ENCODE measurements at places on chromosomes 16 and 17.

GRCh38 chr17:63095459-63095858 lies 129.4 kb downstream of the TANC2 start:
- DNase-seq = no peak

- DNase-seq = no peak
Observed at GRCh38 chr17:19334331-19334730, 28.2 kb downstream of the B9D1 start.

- DNase-seq = no peak
Observed at GRCh38 chr16:50862818-50863643, 121.1 kb downstream of the CYLD start.

DNA sequence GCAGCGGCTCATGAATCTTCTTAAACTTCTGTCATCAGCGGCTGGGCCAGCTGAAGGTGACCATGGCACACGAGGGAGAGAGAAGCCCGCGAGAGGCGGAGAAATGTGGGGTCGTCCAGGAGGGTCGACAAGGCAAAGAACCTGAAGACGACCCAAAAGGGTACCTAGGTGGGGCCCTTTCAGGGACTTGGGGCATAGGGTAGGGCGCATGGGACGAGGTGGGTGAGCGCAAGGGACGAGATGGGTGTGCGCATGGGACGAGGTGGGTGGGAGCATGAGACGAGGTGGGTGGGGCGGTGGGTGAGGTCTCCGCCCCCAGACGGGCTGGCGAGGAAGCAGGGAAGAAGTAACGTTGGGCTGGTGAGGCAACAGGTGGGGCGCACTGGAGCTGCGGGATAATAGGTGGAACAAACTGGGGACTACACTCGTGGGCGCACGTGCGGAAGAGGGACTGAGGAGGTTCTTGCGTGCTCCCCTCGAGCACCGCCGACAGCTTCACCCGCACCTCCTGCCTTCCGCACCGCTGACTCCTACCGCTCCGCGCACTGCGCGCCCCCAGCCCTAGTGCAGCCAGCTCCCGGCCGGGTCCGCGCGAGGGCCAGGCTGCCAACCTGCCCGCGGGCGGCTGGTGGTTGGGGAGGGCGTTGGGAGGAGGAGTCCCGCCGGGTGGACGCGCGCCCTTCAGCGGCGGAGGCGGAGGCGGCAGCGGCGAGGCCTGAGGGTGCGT lies 23.2 kb upstream of the CRYM start:
- peak; percentile 17 for DNase-seq

- DNase-seq = no peak
Observed at GRCh38 chr16:79752396-79752795, 151.9 kb upstream of the MAF start.

DNA sequence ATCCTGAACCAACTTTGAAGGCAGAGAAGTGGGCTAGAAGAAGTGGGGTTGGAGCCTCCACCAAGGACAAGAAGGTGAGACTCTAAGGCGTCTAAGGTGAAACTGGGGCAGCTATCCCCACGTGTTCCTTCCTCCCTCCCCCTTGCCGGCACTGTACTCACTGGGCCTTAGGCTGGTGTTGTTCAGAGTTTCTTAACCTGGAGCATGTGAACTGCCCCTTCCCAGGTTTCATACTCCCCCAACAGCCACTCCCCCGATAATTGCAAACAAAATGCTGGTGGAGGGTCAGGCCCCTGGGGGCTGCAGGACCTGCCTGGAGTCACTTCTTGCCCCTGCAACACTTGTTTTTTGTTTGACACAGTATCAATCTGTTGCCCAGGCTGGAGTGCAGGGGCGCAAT lies 7.3 kb upstream of the SOCS3 start:
- no peak for DNase-seq

DNA sequence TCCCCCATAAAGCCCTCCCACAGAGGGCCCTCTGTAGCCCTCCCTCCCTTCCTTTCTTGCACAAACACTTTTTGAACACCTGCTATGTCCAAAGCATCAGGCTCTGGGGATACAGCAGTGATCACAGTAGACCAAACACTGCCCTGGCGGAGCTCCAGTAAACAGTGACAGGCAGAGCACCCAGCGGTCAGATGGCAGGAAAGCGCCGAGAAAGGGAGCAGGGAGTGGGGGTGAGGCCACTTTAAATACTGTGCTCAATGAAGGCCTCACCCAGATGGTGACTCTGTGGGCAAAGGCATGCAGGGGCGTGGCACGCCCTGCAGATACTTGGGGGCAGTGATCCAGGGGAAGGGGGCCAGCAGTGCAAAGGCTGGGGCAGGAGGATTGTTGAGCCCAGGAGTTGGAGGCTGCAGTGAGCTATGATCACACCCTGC lies 7.6 kb downstream of the PRR29 start:
- DNase-seq = no peak

- no peak for DNase-seq
Observed at GRCh38 chr17:21201298-21201595, 12.7 kb downstream of the TMEM11 start.

GRCh38 chr17:7204828-7205461 lies 14.7 kb downstream of the DLG4 start:
- peak; percentile 49 for DNase-seq

DNA sequence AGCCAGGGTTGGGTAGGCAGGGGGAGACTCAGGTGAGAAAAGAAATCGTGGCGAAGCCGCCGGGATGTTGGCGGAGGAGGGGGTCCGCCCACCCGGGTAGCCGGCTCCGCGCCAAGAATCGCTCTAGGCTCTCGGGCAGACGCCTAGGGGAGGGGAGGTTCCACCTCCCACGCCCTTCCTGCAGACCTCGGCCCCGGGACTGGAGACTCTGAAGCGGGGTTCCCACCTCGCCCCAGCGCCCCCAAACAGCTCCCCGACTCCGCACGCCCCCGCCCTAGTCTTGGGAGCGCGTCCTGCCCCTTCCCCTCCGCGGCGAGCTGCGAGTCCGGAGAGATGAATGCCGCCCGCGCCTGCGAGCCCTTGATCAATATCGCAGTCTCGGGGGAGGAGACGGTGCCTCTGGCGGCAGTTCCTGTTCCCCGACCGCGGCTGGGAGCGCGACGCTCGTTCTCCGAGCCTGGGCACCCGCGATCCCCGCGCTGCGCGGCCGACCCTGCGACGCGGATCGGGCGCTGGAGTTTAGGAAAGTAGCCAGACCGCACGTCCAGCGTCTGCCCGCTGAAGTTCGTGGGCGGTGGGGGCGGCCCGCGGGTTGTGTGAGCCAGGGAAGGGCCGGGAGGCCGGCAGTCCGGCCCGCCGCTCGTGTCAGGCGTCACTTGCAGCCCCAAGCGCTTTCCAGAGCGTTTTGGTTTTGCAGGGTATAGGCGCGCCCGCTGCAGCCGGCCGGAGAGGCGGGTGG lies 790 bp downstream of the CRHR1 start:
- DNase-seq = no peak

GRCh38 chr16:81832801-81833547 lies 53.9 kb downstream of the PLCG2 start:
- DNase-seq = no peak

DNA sequence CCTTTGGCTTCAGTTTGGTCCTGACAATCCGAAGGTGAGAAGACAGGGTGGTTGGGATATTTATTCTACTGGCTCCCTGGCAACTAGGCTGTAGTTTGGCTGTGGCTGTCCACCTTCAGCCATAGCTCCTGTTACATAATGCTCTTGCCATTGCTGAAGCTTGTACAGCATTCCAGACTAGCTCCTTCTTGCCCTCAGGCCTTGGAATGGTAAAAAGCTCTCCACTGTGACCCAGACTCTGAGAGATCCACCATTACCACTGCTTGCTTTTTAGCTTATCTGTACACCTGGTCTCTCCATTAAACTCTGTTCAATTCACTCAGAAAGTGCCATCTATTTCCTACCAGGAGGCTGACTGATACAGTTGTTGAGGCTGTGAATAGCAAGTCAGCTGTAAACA lies 231.8 kb upstream of the MON1B start:
- no peak for DNase-seq

GRCh38 chr16:55569025-55569424 lies 2.5 kb downstream of the CAPNS2 start:
- no peak for DNase-seq

DNA sequence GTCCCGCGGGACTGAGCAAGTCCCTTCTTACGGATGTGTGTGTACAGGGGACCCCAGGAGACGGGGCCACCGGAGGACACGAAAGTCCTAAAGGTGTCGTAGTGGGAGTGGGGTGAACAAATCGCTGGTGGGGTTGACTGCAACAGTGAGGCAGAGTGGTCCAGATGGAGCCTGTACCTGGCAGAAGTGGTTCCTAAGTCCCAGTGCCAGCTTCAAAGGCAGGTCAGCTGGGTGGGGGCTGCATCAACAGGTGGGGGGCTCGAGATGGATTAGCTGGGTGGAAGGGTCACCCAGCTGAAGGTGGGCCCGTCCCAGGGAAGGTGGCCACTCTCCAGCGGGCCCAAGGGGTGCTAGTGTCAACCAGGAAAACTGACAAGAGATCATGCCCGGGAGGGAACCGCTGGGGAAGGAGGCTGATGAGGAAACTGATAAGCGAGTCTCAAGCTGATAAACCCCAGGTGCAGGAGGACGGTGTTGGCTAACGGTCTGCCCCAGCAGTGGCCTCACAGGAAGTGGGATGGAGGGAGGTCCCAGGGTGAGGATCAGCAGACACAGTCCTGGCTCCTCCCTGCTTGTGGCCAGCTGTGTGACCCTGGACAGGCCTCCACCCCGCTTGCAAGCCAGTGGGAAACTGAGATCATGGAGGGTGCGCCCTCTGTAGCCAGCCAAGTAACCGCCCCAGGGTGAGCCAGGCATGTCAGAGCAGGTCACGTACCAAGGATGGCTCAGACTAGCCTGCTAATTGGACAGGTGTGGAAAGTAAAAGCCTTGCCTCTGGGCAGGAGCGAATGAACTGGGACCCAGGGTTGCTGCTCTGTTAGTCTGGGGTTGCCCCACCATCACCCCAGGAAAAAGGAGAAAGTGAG lies 1.0 kb downstream of the ORAI3 start:
- DNase-seq = no peak

DNA sequence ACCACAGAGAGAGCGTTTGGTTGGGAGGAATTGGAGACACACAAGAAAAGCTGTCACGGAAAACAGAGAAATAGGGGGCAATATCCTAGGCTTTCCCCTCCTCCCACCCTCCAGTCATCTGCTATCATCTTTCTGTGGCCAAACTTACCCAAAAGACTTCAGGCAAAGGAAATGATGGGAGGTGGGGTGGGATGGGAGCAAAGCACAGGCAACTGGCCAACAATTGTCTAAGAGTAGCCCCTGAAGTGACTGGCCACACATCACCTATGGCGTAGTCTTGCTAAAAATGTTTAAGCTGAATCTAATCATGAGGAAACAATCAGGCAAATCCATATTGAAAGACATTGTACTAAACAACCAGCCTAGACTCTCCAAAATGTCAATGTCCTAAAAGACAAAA lies 46.9 kb upstream of the ALOX12 start:
- DNase-seq = no peak

- DNase-seq = no peak
Observed at GRCh38 chr17:15264542-15264941, 584 bp downstream of the PMP22 start.

- DNase-seq = no peak
Observed at GRCh38 chr16:72409423-72409822, 237.5 kb upstream of the PMFBP1 start.

DNA sequence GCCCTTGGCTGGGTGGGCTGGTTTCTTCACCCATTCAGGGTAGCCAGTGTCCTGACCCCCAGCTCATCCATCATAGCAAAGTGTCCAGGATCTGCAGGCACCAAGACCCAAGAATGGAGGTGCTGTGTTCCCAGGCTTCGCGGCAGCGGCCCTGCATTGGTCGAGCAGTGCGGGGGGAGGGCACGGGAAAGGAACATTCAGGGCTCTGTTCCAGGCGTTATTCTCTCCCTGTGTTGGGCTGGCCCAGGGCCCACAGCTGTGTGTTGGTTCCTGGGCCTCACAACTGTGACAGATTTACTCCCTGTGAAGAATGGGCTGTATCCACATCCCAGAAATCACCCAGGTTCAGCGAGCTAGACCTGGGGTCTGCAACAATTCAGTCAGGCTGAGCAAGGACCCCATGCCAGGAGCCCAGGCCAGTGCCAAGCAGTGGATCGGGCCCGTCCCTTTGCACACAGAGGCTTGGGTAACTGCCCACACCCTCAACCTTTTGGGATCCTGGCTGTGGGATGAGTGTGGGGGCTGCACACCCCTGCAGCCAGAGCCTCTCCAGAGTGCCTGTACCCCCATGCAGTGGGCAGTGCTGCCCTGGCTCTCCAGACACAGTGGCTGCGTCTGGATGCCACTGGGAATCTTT lies 10.0 kb downstream of the GPT2 start:
- no peak for DNase-seq

DNA sequence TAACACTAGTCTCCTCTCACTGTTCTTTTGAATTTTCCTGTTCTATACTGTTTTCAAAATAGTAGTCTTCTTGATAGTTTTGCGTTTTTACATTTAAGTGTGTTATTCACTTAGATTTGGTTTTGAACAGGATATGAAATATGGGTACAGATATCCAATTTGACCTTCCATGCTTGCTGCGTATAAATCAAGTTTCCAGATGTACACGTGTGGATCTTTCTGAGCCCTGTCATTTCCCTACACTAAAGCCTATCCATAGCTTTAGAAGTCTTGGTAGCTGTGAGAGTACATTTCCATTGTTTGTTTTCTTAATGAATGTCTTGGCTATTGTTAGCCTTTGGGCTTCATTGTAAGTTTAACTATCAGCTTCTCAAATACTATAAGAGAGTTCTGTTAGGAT lies 20.4 kb downstream of the CYLD start:
- no peak for DNase-seq

DNA sequence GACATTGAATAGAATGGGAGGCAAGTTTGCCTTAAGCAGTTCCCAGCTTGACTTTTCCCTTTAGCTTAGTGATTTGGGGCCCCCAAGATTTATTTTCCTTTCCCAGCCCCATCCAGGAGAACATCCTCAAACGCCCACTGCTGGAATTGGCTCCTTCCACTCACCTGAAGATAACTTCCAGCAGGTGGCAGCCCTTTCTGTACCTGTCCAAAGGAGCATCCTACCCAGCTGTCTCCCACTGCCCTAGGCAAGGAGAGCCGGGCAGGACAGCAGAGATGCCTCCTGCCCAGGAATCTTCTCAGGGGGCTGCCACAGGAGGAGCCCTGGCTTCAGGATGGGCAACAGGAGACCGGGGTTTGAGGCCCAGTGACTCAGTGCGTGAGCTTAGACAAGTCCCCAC lies 6.4 kb downstream of the CACNG5 start:
- no peak for DNase-seq

- DNase-seq = no peak
Observed at GRCh38 chr16:75942936-75943335, 216.6 kb upstream of the CPHXL start.

All from NCI-H1048 (cell line).